Activated T-cell treated with anti-CD3 and anti-CD28 coated beads, Interleukin-2, amount 50 U/mL, for 48 hours (primary cell): ENCODE measurements at places on chromosomes 2 and 18.

- DNase-seq, result no peak
These were observed 11.6 kb downstream of the ATP6V1C2 start for GRCh38 chr2:10732924-10733565.

- DNase-seq, result peak; percentile 72
These were observed 79.2 kb downstream of the LONRF2 start for GRCh38 chr2:100242891-100243619.

DNA sequence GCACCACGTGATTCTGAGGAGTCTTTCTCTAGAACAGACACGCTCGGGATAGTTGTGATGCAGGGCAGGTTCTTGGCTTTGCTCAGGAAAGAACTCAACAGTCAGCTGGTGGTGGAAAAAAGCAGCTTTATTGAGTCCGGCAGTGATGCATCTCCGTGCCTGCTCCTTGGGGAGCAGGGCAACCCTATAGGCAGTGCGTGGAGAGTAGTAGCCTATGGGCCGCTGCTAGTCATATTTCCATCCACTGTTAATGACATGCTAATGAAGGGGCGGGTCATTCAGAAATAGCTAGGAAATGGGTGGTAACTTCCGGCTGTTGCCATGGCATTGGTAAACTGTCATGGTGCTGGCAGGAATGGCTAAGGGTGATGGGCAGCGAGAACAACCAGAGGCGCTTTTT is 11.6 kb upstream of the ACKR3 start:
- DNase-seq, result no peak

DNA sequence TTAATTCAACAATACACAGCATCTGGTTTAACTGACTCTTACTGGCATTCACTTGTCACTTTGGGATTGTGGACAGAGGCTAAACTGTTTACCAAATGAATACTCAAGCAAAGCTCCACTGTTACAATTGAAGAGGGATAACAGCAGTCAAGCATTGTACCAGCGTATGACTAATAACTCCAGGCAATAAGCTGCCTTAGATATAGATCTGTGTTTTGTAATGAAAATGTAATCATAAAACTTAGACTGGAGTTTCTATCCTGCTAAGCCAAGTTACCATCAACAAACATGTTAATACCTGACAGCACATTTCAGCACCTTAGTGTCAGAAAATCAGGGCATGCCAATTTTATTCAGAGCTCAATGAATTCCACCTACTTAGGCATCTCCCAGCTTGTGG is 889.5 kb downstream of the EPHA4 start:
- no peak for DNase-seq

DNA sequence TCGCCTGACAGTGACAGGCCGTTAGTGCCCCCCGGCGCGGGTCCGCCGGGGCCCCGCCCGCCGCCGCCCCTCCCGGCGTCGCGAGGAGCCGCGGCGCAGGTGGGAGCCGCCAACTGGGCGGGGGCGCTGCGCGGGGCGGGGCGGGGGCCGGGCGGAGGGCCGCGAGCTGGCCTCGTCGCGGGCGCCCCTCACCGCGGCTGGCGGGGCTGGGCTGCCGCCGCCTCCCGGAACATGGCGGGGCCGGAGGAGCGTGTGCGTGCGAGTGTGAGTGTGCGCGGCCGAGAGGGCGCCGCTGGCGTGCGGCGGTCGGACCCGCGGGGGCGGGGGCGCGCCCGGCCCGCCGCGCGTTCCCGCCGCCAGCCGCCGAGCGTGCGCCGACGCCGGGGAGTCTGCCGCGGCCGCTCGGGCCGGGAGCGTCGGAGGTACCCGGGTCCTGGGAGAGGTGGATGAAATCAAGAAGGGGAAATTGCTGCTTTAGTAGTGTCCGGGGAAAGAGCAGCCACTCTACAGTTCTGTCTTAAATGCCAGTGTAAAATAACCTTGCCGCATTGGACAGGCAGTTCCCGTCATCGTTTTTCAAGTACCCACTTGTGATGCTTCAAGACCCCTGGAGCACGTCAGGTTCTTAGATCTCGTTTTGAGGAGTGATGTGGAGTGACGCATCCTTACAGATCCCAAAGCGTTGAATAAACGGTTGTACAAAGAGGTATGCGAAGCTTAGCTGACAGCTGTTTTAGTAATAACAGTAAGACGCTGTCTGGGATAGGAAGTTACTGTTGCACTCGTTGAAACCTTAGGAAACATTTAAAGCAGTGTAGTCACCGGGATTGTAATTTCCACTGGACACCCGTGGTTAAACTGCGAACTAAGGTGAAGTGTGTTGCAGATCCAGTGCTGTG is 836 bp downstream of the ANKRD12 start:
- peak; percentile 79 for DNase-seq

- peak; percentile 23 for DNase-seq
These were observed 1.0 kb downstream of the PASK start for GRCh38 chr2:241148239-241148638.

- no peak for DNase-seq
These were observed 3.7 kb downstream of the DLX1 start for GRCh38 chr2:172089005-172089504.
